ENCODE measurements at places on chromosomes 7 and 10. TPM values are rescaled to one million over a fixed set of nuclear protein-coding genes. Genes with fewer than 3 reads are reported as not detected.
A peak's percentile ranks its signal among the peaks of the same experiment; 100 is the strongest.

DNA sequence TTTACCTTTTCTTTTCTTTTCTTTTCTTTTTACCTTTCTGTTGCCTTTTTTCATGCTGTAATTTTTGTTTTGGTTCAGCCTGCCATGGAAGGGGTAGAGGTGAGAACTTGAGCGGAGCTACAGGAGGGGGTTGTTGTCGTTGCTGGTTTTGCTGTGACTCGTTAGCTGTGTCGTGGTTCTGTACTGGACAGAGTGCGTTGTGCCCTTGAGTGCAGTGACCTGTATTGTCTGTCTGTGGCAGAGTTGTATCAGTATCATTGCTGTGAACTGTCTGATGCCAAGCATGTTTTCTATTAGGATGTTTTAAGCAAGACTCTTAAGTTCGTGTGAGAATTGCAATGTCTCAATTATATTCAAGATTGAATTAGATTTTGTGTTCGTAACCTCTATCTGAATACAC is 67.5 kb downstream of the TRRAP start:
- H3K27me3 ChIP-seq = no peaks in the 10 kb centered on the region
- no peak overlapping the region for H3K27ac ChIP-seq

The SEC23IP gene
- polyA plus RNA-seq = 9.3 TPM

DNA sequence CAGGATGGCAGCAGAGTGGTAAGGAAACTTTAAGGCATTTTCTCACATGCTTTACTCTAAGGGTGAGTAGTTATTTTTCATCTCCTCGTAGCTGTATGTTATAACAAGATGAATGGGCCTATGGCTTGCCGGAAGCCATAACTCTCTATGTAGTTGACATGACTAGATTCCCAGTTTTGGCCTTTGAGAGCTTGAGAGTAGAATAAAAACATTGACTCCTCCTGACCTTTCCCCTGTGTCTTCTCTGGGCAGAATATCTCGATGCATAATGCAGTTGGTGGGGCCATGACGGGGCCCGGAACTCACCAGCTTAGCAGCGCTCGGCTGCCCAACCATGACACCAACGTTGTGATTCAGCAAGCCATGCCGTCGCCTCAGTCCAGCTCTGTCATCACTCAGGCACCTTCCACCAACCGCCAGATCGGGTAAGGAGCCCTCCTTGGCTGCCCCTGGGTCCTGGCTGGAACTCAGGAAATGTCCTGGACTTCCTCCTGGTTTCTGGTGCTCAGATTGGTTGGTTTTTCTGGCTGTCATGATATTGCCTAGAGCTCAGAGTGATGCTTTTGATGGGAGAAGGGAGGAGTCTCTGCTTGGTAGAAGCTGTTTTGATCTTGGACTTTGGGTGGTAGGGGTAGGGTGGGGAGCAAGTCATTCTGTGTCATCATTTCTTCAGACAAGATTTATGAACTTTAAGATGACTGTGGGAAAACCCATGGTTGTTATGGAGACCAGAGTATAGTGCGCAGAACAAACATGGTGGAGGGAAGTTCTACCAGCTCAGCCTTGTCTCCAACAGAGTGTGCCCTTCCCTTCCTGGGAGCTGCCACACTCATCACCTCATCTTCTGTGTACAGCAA is 158.0 kb downstream of the CREB5 start:
- H3K4me1 ChIP-seq = peaks cover 13% of the 10 kb centered on the region
- H3K27me3 ChIP-seq = no peaks in the 10 kb centered on the region
- no peak overlapping the region for H3K4me3 ChIP-seq
- no peaks in the 10 kb centered on the region for H3K36me3 ChIP-seq
- H3K27ac ChIP-seq = no peak overlapping the region
- no peak for DNase-seq

The NHLRC2 gene
- 7.5 TPM for polyA plus RNA-seq

GRCh38 chr10:118472415-118473304 is 122.8 kb downstream of the PRLHR start:
- H3K4me3 ChIP-seq = no peak overlapping the region
- H3K4me1 ChIP-seq = no peaks in the 10 kb centered on the region
- H3K27ac ChIP-seq = no peak overlapping the region
- no peak for DNase-seq
- H3K27me3 ChIP-seq = no peaks in the 10 kb centered on the region
- H3K36me3 ChIP-seq = no peaks in the 10 kb centered on the region

- no peak overlapping the region for H3K4me3 ChIP-seq
- no peaks in the 10 kb centered on the region for H3K4me1 ChIP-seq
- H3K27me3 ChIP-seq = peaks cover 23% of the 10 kb centered on the region
- H3K36me3 ChIP-seq = no peaks in the 10 kb centered on the region
- no peak for DNase-seq
These were observed 533 bp upstream of the NKX6-2 start for GRCh38 chr10:132786476-132786883.

The TRPV5 gene
- not detected for polyA plus RNA-seq

The CPA4 gene
- 0.65 TPM for polyA plus RNA-seq

DNA sequence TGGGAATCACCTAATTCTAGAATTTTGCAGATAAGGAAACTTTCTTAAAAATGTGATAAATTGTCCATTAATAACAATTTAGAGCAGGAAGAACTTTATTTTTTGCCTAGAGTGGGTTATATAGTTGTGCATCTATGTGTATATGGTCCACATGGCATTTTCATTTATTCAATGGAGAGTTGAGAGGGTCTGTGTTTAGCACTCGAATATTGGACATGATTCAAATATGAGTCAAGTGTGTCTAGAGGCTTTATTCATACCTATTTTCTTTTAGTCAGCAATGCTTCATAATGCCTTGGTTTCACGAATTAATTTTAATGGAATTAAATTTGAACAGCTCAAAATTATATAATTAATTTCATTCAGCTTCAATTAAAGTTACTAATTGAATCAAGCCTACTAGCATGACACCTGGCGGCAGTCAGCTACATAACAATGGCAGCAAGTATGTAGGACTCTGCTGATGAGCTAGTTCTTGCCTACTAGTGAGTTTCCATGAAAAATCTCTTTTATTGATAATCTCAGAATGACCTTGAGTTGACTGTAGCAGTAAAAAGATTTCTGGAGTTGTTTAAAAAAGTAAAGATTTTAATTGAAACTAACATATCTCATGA is 17.7 kb downstream of the MDFIC start:
- no peaks in the 10 kb centered on the region for H3K27me3 ChIP-seq
- no peak for DNase-seq
- no peaks in the 10 kb centered on the region for H3K4me1 ChIP-seq
- no peak overlapping the region for H3K4me3 ChIP-seq
- H3K36me3 ChIP-seq = no peaks in the 10 kb centered on the region

DNA sequence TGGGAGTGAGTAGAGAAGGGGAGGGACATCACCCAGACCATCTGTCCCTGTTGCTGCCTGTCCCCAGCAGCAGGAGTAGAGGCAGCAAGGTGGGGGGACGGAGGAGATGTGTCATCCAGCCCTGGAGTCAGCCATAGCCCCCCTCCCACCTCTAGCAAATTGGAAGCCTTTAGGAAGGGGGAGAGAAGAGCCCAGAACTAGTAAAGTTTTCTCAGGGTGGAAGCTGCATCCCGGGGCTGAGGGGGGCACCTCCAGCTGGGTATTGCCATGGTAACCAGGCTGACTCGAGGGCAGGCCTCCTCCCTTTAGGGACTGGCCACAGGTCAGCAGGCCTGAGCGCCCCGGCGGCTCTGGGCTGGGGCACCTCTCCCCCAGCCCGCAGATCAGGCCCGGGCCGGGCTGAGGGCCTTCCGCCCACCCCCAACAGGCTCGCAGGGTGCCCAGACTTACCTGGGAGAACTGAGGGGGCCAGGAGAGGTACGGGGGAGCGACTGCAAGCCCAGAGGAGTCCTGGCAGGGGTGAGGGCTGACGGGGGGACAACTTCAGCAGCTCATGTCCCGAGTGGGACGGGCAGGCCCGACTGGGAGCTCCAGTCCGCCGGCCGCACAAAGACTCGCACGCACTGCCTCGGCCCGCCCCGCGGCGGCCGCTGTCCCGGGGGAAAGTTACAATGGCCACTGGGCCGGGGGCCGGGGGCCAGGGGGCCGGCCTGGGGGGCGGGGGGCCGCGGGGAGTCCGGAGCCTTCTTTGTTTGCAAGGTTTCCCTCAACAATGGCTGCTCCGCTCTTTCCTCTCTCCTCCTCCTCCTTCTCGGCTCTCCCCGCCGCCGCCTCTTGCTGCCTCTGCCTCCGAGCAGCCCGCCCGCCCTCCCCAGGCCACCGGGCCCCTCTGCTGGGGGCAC is 6.0 kb downstream of the LDB1 start:
- H3K36me3 ChIP-seq = peaks cover 27% of the 10 kb centered on the region
- H3K27ac ChIP-seq = peak overlapping the region; percentile 87
- H3K4me3 ChIP-seq = peak overlapping the region; percentile 64
- peaks cover 57% of the 10 kb centered on the region for H3K4me1 ChIP-seq
- no peaks in the 10 kb centered on the region for H3K27me3 ChIP-seq
- peak; percentile 27 for DNase-seq

- H3K27me3 ChIP-seq = no peaks in the 10 kb centered on the region
- H3K27ac ChIP-seq = no peak overlapping the region
- DNase-seq = no peak
- no peaks in the 10 kb centered on the region for H3K4me1 ChIP-seq
These were observed 36.7 kb downstream of the SPAM1 start for GRCh38 chr7:123961771-123962170.

The GDF10 gene
- polyA plus RNA-seq = 2.3 TPM

DNA sequence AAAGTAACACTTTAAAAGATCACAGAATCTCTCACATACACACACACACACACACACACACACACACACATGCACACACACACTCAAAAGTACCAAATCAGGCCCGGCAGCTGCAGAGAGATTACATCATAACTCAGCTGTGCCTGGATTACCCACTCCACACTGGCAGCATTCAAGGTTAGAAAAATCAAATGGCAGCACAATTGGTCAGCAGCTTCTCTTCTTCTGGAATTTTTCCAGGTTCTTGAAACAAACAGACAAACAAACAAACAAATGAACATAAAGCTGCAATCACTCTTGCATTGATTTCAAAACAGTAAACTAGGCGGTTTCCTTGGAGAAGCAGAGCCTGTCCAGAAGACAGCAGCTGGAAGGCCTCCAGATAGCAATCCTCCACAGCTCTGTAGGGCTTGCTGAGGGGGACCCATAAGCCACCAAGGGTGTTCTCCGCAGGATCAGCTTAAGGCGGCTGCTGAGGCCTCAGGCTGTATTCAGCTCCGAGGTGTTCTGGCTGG is 24.5 kb upstream of the FAM133B start:
- H3K27me3 ChIP-seq = no peaks in the 10 kb centered on the region
- peaks cover 17% of the 10 kb centered on the region for H3K36me3 ChIP-seq
- peak; percentile 92 for DNase-seq
- H3K4me3 ChIP-seq = no peak overlapping the region
- no peaks in the 10 kb centered on the region for H3K4me1 ChIP-seq

The HSPA14 gene
- polyA plus RNA-seq = 12.5 TPM

The RNLS gene
- 7.0 TPM for polyA plus RNA-seq

The TAS2R41 gene
- not detected for polyA plus RNA-seq

DNA sequence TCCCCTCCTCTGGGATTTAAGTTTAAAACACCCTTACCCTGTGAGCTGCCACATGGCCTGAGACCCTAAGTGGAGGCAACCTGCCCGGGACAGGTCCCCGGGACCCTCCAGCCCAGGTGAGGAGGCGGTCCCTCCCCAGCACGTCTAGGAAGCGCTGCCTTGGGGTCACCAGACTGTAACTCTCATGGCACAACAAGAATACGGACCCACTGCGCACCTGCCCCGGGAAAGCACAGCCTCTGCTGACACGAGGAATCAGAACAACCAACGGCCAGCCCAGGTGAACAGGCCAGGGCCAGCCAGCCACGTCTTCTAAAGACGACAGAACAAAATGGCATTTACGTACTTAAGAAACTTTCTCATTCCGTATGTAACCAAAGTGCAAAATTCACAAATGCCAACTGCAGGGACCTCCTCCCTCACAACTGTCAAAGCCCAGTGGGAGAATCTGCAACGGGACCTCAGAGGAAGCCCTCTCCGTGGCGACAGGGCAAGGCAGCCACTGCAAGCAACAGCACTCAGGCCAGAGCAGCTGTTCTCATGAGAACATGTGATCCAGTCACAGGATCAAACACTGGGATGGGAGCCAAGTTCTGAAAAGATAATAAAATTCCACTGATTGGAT is 208.4 kb downstream of the DIP2C start:
- H3K4me1 ChIP-seq = no peaks in the 10 kb centered on the region
- H3K36me3 ChIP-seq = peaks cover 10% of the 10 kb centered on the region
- no peaks in the 10 kb centered on the region for H3K27me3 ChIP-seq
- no peak overlapping the region for H3K27ac ChIP-seq
- DNase-seq = peak; percentile 58

GRCh38 chr10:70060389-70060788 is 7.7 kb downstream of the MACROH2A2 start:
- DNase-seq = no peak
- no peaks in the 10 kb centered on the region for H3K36me3 ChIP-seq
- H3K27ac ChIP-seq = no peak overlapping the region
- H3K27me3 ChIP-seq = no peaks in the 10 kb centered on the region
- H3K4me1 ChIP-seq = no peaks in the 10 kb centered on the region

The NPC1L1 gene
- polyA plus RNA-seq = 0.01 TPM

DNA sequence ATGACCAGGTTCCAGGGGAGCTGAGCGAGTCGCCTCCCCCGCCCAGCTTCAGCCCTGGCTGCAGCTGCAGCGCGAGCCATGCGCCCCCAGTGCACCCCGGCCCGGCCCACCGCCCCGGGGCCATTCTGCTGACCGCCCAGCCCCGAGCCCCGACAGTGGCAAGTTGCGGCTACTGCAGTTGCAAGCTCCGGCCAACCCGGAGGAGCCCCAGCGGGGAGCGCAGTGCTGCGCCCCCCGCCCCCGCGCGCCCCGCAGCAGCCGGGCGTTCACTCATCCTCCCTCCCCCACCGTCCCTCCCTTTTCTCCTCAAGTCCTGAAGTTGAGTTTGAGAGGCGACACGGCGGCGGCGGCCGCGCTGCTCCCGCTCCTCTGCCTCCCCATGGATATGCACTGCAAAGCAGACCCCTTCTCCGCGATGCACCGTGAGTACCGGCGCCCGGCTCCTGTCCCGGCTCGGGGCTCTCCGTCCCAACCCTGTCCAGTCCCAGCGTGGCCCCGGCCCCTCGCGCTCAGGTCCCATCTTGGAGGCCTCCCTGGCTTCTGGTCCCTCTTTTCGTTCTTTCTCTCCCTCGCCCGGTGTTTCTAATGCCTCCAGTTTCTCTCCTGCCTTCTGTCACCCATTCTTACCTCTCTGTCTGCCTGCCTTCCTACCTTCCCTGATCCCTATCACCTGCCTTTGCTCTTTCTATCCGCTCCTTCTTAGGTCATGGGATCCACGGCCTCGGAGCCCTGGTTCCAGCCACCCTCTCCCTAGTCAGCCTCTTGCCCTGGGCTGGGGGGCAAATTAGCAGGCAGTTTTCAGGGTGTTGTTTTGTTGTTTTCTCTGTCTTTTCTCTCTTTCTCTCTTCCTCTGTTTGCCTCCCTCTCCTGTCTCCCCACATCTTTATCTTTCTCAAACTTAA is 751 bp downstream of the PAX2 start:
- H3K27me3 ChIP-seq = peaks cover 91% of the 10 kb centered on the region
- H3K4me1 ChIP-seq = peaks cover 31% of the 10 kb centered on the region
- H3K36me3 ChIP-seq = no peaks in the 10 kb centered on the region
- H3K27ac ChIP-seq = no peak overlapping the region

GRCh38 chr10:72087969-72088888 is at the start of gene SPOCK2:
Gene SPOCK2, minus strand, starts transcription at chr10:72088551. Its CDS starts 223 bp downstream, at chr10:72088328.
- H3K27ac ChIP-seq = peak within 1 kb of the TSS; percentile 47
- peak within 1 kb of the TSS; percentile 33 for H3K4me3 ChIP-seq
- H3K27me3 ChIP-seq = peaks cover 34% of the 10 kb centered on the region
- peak; percentile 36 for DNase-seq
- H3K36me3 ChIP-seq = no peaks in the 10 kb centered on the region

- no peaks in the 10 kb centered on the region for H3K27me3 ChIP-seq
- peak; percentile 40 for DNase-seq
- H3K4me3 ChIP-seq = no peak overlapping the region
- H3K27ac ChIP-seq = no peak overlapping the region
These were observed 358.1 kb upstream of the ZNF32 start for GRCh38 chr10:44006771-44007170.

The SRRM3 gene
- polyA plus RNA-seq = 0.71 TPM

The HIP1 gene
- polyA plus RNA-seq = 28.9 TPM
